Smooth muscle cell of trachea (primary cell): ENCODE measurements at places on chromosomes 11 and 22. TPM values are rescaled to one million over a fixed set of nuclear protein-coding genes. Genes with fewer than 3 reads are reported as not detected.

The IL10RA gene
- 1.8 TPM in 1 of 2 replicates, not detected in the other for total RNA-seq

The CECR2 gene
- not detected in 2 replicates for total RNA-seq

The SLC5A1 gene
- total RNA-seq, result not detected in 2 replicates

The EIF1AD gene
- 28.2 and 29.3 TPM in 2 replicates for total RNA-seq

The CFAP300 gene
- 4.3 and 9.5 TPM in 2 replicates for total RNA-seq

The ELMOD1 gene
- 0.17 TPM in 1 of 2 replicates, not detected in the other for total RNA-seq

The MPEG1 gene
- total RNA-seq, result not detected in 2 replicates

The MS4A7 gene
- total RNA-seq, result not detected in 2 replicates

The SPA17 gene
- total RNA-seq, result 7.4 and 29.2 TPM in 2 replicates

The MMP11 gene
- 3.1 and 15.2 TPM in 2 replicates for total RNA-seq

The OR51B4 gene
- total RNA-seq, result not detected in 2 replicates

The SLC15A3 gene
- total RNA-seq, result 4.8 and 26.3 TPM in 2 replicates

The PARVG gene
- 0.17 TPM in 1 of 2 replicates, not detected in the other for total RNA-seq
